ENCODE measurements at places on chromosomes 2 and 18. TPM values are rescaled to one million over a fixed set of nuclear protein-coding genes. Genes with fewer than 3 reads are reported as not detected.
A peak's percentile ranks its signal among the peaks of the same experiment; 100 is the strongest.

Gene TEKT4
- not detected for total RNA-seq

Gene FMNL2
- 66.9 TPM for total RNA-seq

DNA sequence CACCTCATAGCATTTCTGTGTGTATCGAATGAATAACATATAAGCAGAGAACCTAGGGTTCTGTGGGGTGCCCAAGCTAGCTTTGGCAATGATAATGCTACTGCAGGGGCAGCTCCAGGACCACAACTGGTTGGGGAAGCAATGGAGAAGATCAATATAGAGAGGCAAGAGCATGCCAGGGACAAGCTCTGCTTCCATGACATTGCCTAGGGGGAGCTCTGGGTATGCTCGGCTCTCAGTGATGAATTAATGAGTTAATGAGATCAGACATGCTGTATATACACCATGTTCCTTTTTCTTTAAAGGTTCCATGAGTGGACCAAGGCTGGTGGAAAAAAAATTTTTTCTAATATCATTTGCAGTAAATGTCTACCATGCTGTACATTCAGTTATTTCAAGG is 618.4 kb downstream of the BCL11A start:
- H3K4me3 ChIP-seq = no peak overlapping the region
- no peaks in the 10 kb centered on the region for H3K36me3 ChIP-seq
- no peaks in the 10 kb centered on the region for H3K27me3 ChIP-seq

DNA sequence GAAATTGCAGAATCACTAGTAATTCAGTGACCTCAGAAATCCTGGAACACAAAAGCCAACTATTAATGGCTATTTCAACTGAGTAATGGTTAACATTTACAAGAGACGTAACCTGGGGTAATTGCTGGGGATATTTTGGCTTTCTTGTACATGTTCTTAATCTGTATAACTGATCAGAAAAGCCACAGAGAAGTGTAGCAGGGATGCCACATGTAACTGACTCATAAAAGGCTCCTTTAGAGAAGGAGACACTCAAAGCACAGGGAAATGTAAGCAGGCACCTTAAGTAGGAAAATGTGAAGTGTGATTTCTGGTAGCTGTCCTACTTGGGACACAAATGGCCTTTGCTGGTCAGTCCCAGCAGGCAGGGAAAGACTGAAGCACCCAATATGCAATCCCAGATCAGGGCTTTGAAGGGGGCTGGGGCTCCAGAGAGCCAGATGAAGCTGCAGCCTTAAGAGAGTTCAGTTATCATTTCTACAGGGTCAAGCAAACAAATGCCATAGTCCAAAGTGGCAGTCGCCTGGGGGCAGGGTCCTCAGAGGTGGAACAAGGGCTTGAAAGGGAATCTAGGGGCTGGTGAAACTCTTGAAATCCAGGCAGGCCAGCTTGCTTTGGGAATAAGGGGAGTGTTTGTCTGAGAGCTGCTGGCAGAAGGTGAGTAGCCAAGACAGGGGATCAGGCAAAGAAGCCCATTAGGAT is 7.2 kb upstream of the SPOPL start:
- no peak overlapping the region for H3K27ac ChIP-seq
- no peaks in the 10 kb centered on the region for H3K27me3 ChIP-seq
- H3K4me3 ChIP-seq = no peak overlapping the region
- DNase-seq = no peak
- no peaks in the 10 kb centered on the region for H3K36me3 ChIP-seq
- no peaks in the 10 kb centered on the region for H3K4me1 ChIP-seq

DNA sequence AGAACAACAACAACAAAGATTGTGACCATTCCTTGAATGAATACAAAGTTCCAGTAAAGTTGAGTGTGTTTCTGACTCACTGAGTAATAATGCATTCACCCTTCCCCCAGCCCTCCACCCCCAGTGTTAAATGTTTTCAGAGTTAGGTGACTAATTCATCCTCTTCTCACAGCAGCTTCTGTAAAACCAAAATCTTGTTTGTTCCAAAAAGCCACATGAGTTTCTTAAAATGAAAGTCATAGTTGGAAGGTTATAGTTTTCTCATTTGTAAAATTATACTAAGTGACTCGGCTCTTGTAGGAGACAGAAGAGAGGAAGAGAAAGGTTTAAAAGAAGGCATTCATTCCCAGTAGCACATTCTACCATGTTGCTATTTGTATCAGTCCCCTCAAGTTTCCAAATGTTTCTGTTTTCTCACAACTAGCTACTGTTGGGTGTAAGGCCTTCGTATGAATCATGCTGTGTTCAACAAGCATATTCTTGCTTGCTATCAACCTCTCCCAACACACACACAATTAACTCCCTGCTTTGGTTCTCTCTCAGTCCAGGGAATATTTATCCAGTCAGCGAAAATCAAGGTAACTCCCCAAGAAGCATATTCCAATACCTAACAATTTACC is 75.3 kb downstream of the MBD2 start:
- DNase-seq = peak; percentile 23
- no peaks in the 10 kb centered on the region for H3K36me3 ChIP-seq
- no peaks in the 10 kb centered on the region for H3K27me3 ChIP-seq
- H3K4me1 ChIP-seq = no peaks in the 10 kb centered on the region
- H3K27ac ChIP-seq = peak overlapping the region; percentile 23

DNA sequence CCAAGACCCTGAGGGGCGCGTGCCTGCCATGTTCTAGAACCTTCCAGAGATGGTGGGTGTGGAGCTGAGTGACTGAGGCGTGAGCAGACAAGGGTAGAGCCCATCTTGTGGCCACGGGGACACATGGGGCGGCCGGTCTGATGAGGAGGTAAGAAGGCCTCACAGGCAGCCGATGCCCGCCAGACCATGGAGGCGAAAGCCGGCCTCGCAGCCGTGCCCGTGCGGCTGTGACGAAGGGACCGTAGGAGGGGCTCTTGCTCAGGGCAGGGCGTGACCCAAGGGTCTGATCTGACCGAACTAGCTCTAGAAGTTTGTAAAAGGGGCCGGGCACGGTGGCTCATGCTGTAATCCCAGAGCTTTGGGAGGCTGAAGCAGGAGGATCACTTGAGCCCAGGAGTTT is 19.6 kb downstream of the D2HGDH start:
- H3K36me3 ChIP-seq = no peaks in the 10 kb centered on the region
- H3K4me3 ChIP-seq = no peak overlapping the region
- no peaks in the 10 kb centered on the region for H3K4me1 ChIP-seq
- no peak for DNase-seq

DNA sequence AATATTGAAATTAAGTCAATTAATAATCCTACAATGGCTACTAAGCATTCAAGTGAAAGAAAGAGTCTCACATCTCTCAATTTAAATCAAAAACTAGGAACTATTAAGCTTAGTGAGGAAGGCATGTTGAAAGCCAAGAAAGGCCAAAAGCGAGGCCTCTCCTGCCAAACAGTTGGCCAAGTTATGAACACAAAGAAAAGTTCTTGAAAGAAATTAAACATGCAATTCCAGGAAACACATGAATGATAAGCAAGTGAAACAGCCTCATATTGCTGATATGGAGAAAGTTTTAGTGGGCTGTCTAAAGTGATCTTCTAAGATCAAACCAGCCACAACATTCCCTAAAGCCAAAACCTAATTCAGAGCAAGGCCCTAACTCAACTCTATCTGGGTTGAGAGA is 11.8 kb downstream of the RDH14 start:
- H3K27ac ChIP-seq = no peak overlapping the region
- no peaks in the 10 kb centered on the region for H3K36me3 ChIP-seq
- DNase-seq = no peak
- H3K27me3 ChIP-seq = no peaks in the 10 kb centered on the region
- no peaks in the 10 kb centered on the region for H3K4me1 ChIP-seq

Measured in uterus (tissue), 4 donors.